8988T (cell line): ENCODE measurements at places on chromosomes 16 and 17.

GRCh38 chr17:9204637-9205329, 183.5 kb downstream of the NTN1 start:
- DNase-seq: no peak

DNA sequence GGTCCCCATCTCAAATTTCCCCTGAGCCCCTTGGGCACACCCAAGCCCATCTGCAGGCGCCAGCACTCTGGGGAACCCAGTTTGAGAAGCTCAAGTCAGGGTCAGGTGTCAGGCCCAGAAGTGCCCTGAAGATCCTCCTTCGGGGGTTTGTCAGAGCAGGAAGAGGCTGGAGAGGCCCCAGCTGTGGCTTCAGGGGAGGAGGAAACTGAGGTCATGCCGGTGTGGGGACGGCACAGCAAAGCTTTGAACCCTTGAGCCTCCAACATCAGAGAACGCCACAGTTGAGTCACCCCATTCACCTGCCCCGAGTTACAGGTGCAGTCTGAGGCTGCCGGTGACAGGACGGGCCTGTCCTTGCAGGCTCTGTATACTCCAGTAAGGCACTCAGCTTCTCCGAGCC, 140.2 kb upstream of the CIBAR2 start:
- no peak for DNase-seq

DNA sequence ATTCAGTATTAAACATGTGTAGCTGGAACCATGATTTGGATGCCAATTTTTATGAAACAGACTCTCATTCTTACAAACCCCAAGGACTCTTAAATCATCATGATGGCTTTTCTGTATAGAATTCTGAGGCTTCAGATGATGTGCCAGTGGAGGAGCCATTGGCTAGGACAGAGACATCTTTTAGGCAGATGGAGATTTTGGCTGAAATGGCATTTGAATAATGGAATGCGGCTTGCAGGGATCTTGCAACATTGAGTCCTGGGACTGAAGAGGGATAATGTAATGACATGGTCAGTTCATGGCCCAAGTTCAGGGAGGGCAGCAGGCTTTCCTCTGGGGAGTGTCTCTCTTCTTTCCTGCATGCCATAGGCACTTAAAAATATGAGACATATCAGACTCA, 172.4 kb downstream of the ABCA8 start:
- no peak for DNase-seq

DNA sequence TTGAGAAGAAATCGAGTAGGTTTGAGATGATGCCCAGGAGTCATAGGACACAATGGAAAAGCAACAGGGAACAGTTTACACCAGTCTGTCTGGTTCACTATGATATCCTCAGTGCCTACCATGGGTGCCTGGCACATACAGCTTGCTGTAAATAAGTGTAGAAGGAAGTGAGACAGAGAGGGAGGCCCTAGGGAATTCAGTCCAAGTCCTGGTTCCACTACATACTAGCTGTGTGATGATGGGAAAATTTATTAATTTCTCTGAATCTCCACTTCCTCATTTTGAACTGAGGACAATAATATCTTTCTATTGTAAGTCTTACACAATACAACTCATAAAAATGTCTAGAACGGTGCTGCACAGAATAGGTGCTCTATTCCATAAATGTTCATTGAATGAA, 53.3 kb upstream of the LYRM9 start:
- no peak for DNase-seq

- DNase-seq: no peak
Observed at GRCh38 chr17:10471858-10472257, 2.5 kb upstream of the MYH4 start.

- DNase-seq: no peak
Observed at GRCh38 chr17:36849871-36850348, 87.4 kb upstream of the LHX1 start.

GRCh38 chr17:50151937-50152547, 1.6 kb upstream of the PPP1R9B start:
- DNase-seq: peak; percentile 99

DNA sequence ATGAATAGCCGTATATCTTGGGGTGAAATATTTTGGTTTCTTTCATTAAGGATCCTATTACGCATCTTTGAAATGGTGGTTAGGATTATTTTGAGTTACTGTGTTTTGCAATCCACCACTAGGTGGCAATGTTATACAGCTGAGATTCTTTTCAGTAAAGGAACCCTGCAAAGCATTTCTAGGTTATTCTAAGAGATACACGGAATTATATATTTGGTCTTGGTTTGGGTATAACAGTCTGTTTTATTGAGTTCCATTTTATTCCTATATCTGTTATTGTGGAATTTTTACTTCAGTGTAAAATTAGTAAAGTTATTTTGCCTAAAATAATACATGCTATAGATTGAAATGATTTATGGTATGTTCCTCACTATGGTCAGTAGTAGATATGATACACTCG, 62.9 kb upstream of the CPHXL start:
- peak; percentile 28 for DNase-seq

- peak; percentile 61 for DNase-seq
Observed at GRCh38 chr17:46851029-46851741, at the start of gene WNT9B. WNT9B (plus strand) TSS chr17:46851583; CDS start chr17:46851639, 56 bp downstream.

DNA sequence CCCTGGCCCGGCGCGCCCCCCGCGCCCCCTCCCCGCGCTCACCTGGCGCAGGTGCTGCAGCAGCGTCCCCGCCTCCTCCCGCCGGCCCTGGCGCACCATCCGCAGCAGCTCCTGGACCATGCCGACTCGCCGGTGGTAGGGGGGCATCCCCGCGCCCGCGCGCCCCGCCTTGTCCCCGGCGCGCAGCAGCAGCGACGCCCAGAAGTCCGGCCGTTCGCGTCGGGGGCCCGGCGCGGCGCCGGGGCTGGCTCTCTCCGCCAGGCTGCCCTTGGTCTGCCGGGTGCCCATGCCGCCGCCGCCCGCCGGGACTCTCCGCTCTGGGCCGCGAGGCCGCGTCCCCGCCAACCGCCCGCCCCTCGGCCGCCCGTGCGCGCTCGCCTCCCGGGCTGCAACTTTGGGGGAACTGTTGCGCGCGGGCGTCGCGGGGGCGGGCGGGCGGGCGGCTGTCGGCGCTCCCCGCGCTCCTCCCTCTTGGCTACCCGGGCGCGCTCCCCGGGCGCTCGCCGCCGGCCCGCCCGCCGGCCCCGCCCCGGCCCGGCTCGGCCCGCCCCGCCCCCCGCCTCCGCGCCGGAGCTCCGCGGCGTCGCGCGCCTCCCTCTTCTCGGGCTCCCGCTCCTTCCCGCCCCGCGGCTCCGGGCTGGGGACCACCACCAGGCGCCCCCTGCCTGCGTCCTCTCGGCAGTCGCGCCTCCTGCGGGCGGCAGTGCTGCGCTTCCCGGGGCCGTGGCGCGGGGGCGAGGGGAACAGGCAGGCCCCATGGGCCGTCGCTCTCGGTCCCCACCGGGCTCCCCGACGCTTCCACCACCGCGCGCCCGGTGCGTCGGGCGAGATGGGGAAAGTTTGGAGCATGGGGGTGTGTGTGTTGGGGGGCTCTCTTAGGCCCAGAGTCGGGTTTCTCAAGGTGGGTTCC, at the start of gene LRRC75A:
Gene LRRC75A, minus strand, starts transcription at position 491 of the 910 bp plus-strand sequence. Its CDS starts 203 bp downstream, at position 288.
- peak; percentile 75 for DNase-seq
